Stimulated activated CD4-positive, alpha-beta T cell treated with anti-CD3 and anti-CD28 coated beads, Interleukin-4, amount 100 ng/mL, for 24 hours (primary cell): ENCODE measurements at places on chromosomes 12 and 14.

- DNase-seq: no peak
Observed at GRCh38 chr12:11672256-11673191, 23.1 kb downstream of the ETV6 start.

- no peak for DNase-seq
Observed at GRCh38 chr14:81447021-81447764, 47.1 kb upstream of the STON2 start.

DNA sequence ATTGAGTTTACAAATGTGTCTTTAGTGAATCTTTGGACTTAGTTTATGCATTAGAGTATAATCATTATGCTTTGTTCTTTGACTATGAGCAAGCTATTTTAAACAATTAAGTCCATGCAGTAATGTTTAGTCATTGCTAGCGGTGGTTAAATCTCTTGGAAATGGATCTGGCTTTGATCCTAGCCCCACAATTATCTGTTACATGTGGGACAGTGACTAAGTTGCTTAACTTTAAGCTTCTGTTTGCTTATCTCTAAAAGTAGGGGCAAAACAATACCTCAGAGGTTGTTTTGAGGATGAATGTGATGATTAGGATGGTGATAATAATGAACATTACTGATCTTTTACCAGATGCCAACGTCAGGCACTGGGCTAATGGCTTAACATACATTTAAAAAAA lies 124.2 kb downstream of the NPAS3 start:
- no peak for DNase-seq

- DNase-seq: no peak
Observed at GRCh38 chr12:104605685-104606084, 148.9 kb downstream of the CHST11 start.

GRCh38 chr14:104138718-104139459 lies 502 bp downstream of the KIF26A start:
- DNase-seq: no peak

DNA sequence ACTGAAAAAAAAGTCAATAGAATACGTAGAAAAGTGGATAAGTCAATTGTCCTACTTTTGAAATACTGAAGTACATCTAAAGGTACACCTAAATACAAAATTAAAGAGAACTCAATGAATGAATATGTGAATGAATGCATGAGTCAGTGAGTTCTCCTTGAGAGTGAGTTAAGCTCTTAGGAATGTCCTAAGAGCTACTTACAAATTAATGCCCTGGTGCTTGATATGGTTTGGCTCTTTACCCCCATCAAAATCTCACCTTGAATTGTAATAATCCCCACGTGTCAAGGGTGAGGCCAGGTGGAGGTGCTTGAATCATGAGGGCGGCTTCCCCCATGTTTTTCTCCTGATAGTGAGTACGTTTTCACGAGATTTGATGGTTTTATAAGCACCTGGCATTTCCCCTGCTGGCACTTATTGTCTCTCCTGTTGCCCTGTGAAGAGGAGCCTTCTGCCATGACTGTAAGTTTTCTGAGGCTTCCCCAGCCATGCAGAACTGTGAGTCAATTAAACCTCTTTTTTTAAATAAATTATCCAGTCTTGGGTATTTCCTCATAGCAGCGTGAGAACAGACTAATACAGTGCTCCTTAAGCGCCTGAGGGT lies 192.2 kb upstream of the ARHGAP5 start:
- no peak for DNase-seq

GRCh38 chr12:86600664-86601231 lies 344.6 kb upstream of the MGAT4C start:
- DNase-seq: no peak

DNA sequence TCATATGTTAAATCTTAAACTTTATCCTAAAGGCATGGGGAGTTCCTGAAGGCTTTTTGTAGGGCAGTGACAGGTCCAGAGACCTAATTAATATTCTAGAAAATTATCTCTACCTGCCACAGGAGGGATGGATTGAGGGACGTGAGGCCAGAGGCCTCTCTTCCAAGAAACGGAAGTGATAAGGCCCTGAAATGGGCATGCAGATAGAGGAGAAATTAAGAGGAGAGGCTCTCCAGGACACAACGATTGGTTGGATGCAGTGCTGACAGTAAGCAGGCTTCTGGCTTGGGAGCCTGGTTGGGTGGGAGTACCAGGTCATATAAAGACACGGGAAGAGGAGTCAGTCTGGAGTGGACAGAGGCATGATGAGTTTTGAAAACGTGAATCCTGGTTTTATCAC lies 3.1 kb upstream of the BORCS5 start:
- no peak for DNase-seq

DNA sequence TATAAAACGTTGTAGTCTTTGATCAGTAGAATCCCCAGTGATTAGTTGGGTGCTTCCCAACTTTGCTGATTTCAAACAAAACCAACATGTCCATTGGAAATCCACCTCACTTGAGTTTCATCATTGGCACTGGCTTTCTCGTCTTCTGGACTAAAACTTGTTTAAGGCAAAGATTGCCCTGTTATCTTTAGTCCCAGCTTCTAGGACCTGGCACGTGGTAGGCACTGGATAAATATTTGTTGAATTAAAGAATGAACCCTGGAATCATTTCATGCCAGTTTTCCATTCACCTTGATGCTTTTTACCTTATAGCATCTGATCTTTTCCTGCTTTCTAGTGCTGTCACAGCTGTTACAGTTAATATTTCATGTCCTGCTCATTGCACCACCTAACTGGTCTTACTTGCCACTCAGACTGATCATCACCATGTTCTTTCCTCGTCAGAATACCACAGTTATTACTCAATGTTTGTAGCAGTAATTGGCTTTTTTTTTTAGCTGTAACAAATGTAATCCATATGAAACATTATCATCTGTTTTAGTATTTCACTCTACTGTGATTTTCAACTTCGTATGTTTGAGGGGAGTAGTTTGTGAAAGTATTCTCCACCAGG lies 7.3 kb upstream of the C12orf50 start:
- DNase-seq: no peak

- no peak for DNase-seq
Observed at GRCh38 chr12:52543985-52544883, 8.7 kb downstream of the KRT71 start.

GRCh38 chr12:68699486-68699885 lies 12.7 kb downstream of the NUP107 start:
- no peak for DNase-seq

DNA sequence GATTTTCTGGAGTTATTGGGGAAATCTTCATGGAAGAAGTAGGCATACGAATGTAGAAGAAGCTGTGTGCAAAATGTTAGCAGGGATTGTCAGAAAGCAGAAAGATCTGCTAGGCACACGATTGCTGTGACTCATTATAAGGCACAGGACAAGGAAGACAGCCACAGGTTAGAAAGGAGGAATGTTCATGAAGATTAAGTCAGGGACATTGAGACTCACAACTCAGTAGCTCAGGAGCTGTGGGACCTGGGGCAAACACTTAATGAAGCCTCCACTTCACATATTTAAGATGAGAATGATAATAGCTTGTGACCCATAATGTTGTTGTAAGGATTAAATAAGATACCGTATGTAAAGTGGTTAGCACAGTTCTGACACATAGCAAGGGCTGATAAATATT lies 26.6 kb upstream of the RTRAF start:
- DNase-seq: no peak

- no peak for DNase-seq
Observed at GRCh38 chr12:116215023-116215422, 62.5 kb downstream of the MED13L start.

DNA sequence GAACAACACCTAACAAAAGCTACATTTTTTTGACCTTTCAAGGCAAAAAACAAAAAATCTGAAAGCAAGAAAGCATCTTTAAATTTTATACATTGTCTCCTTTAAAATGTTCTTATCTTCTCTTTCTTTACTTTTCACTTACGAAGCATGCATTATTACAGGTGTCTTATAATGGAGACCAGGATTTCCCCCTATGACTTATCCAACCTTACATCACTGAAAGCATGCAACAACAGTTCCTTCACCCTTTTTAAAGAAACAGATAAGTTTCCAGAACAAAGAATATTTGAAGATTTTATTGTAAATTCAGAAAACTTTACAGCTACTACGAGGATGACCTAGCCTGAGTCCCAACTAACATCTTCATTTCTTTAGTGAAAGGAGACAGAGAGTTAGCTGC lies 277.2 kb downstream of the AKAP6 start:
- DNase-seq: no peak

- no peak for DNase-seq
Observed at GRCh38 chr12:59844750-59845149, 248.9 kb downstream of the SLC16A7 start.

DNA sequence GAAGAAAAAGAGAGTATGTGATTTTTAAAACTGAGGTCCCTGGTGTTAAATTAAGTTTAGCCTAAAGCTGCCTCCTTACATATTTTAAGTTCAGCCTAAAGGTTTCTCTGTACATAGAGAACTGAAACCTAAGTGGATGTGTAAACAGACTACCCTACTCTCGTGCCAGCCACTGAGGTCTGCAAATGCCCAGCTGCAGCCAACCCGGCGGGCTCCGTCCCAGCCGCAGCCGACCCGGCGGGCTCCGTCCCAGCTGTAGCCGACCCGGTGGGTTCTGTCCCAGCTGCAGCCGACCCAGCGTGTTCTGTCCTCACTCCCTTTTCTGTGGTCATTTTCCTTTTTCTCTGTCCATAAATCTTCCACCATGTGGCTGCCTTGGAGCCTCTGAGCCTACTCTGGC lies 97.2 kb upstream of the SFSWAP start:
- no peak for DNase-seq

DNA sequence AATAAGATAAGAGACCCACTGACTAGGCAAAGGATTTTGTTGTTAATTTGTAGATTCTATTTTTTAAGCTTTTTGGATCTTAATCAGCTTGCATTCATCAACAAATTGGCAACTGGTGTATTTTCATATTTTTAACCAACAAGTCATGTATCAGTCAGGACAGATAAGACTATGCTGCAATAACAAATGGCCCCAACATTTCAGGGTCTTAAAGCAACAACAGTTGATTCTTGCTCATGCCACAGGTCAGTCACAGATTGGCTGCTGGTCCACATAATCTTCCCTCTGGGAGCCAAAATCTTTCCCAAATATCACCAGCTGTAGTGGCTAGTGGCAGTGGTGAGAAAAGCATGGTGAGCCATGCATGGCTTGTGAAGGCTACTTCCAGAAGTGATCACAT lies 21.9 kb upstream of the SERPINA12 start:
- no peak for DNase-seq

DNA sequence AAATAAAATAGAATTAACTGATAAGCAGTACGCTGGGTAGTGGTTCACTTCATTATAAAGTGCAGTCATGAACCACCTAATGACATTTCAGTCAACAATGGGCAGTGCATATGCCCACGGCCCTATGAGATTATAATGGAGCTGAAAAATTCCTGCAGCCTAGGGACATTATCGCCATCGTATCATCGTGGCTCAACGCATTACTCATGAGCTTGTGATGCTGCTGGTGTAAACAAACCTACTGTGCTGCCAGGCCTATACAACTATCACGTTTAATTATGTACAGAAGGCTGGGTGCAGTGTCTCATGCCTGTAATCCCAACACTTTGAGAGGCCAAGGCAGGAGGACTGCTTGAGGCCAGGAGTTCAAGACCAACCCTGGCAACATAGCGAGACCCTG lies 62.3 kb upstream of the TMEM263 start:
- no peak for DNase-seq

DNA sequence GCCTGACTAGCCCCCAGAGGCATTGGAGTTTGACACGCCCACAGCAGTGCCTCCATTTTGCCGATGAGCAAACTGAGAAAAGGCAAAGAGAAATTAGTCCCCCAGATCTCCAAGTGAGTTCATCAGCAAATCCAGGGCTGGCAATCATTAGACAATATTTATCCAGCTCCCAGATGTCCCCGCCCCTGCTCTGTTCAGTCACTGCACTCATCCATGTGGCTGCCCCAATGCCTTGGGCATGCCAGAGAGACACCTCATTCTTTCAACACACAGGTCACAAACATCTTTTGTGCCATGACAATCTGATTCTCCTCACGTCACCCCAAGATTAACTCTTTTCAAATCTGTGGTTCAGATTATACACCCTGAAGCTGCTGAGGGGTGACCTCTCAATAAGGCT lies 43.5 kb downstream of the DPF3 start:
- no peak for DNase-seq

GRCh38 chr12:109613649-109614455 lies 40.3 kb downstream of the MVK start:
- DNase-seq: no peak

DNA sequence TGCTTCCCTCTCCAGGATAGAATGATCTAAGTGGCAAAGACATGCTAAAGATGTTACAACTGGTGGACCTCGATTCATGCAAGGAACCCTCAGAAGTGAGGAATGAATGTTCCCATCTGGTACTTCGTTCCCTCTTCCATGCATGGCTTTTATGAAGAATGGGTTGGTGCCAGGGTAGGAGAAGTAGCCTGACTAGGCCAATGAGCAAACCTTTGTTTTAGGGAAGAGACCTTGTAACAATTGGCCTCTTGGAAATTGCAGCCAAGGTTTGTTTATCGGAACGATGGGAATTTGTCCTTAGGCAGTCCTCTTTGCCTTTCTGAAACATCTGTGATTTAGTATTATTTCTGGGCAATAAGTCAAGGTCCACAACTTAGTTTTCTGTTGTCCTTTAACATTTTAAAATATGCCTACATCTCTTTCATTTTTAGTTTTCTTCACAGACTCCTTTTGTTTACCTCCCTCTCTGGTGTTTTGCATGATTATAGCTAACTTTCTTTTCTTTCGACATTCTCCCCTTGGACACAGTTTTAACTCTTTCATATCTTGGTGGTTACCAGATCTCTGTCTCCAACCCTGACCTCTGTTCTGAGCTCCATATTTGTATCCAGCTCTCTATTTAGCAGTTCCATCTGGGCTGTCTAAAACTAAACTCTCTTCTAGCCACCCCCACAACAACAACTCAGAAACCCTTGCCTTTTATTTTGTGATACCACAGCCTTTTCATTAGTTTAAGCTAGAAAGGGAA lies 70.0 kb downstream of the DIP2B start:
- no peak for DNase-seq

DNA sequence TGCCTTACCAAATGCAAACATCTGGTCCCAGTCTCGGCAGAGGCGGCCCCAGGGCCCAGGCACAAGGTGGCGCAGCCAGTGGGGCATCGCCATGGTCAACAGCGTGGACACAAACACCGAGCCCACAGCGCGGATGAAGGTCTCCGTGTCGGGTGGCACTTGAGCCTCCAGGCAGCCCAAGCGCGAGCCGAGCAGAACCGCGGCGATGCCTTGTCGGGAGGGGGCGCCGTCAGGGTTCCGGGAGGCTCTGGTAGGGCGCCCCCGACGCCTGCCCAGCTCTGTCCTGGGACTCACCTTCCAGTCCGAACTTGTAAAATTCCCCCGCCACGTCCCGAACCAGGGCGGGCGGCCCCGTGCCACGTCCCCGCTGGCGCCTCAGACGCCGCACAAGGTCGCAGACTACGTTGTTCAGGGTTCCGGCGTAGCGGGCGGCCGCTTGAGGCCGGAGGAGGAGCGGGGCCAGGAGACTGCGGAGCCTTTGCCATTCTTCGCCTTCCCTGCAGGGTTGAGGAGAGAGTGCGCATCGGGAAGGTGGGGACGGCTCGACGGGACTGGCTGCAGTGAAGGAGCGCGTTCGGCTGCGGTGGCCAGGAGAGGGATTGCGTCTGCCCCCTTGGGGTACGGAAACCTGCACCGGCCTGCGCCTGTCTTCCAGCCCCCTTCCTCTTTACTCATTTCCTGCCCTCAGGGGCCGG lies 1.7 kb downstream of the CYP27B1 start:
- peak; percentile 62 for DNase-seq
